ENCODE measurements at places on chromosomes 16 and 17.
A peak's percentile ranks its signal among the peaks of the same experiment; 100 is the strongest.

DNA sequence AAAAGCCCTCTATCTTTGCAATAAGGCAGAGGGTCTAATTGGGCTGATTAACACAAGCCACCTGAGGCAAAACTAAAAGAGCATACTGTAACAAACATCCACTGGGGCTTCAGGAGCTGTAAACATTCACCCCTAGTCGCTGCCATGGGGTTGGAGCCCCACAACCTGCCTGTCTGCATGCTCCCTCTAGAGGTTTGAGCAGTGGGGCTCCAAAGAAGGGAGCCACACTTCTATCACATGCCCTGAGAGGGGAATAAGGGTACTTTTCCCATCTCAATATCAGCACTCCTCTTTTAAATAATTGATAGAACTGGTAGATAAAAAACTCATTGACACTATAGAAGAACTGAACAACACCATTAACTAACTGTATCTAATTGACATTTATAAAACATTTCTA, 130.1 kb upstream of the COX10 start:
- no peak overlapping the region for H3K27ac ChIP-seq
- H3K4me3 ChIP-seq, result no peak overlapping the region
- H3K36me3 ChIP-seq, result no peaks in the 10 kb centered on the region
- no peaks in the 10 kb centered on the region for H3K4me1 ChIP-seq
- H3K27me3 ChIP-seq, result no peaks in the 10 kb centered on the region
- no peak for DNase-seq

GRCh38 chr17:1744551-1745512, 2.2 kb downstream of the SERPINF2 start:
- H3K4me1 ChIP-seq, result no peaks in the 10 kb centered on the region
- no peaks in the 10 kb centered on the region for H3K27me3 ChIP-seq
- DNase-seq, result no peak
- H3K36me3 ChIP-seq, result no peaks in the 10 kb centered on the region

DNA sequence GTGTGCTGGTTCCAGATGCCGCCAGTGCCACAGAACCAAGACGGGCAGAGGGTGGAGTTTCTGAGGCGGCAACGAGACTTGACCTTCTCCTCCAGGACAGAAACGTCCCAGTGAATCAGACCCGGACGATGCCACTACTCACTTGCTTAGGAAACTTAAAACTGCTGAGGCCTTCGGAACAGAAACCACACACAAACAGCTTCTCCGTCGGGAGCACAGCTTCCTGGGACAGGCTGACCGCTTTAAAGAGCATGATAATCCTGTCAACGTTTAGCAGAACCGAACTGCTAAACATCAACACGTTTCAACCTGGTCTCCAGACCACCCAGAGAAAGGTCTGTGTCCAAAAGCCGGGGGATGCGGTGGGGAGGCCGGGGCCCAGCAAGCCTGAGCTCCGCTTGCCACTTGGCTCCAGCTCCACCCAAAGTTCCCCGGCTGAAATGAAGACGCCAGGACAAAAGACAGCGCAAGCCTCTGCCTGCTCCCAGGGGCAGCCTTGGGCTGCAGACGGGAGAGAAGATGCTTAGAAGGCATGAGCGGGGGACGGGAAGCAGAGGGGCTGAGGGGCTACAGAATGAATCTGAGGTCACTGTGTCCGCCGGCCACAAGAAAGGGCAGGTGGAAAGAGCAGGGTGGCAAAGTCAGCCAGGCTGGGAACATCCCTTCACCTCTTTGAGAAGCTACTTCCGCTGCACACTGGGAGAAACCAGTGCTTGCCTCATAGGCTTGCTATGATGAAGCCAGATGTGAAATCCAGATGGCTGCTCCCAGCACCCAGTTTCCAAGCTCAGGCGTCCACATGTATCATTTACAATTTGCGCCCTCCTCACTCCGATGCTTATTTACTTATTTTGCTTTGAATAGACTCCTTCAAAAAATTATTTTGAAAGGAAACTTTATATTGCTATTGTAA, 69.0 kb downstream of the MRM3 start:
- H3K4me1 ChIP-seq, result peaks cover 13% of the 10 kb centered on the region
- no peak overlapping the region for H3K27ac ChIP-seq
- no peaks in the 10 kb centered on the region for H3K27me3 ChIP-seq

- H3K27ac ChIP-seq, result no peak within 1 kb of the TSS
- peaks cover 54% of the 10 kb centered on the region for H3K36me3 ChIP-seq
- H3K4me1 ChIP-seq, result peaks cover 8% of the 10 kb centered on the region
- peak; percentile 31 for DNase-seq
These were observed at the start of gene NPB for GRCh38 chr17:81902023-81902652. Gene NPB, plus strand, starts transcription at chr17:81902238. Its CDS starts 40 bp downstream, at chr17:81902278.

- no peaks in the 10 kb centered on the region for H3K36me3 ChIP-seq
- H3K27me3 ChIP-seq, result no peaks in the 10 kb centered on the region
- no peak overlapping the region for H3K27ac ChIP-seq
- no peak overlapping the region for H3K4me3 ChIP-seq
- no peaks in the 10 kb centered on the region for H3K4me1 ChIP-seq
- DNase-seq, result no peak
These were observed 96.2 kb downstream of the PRKCA start for GRCh38 chr17:66398617-66399016.

DNA sequence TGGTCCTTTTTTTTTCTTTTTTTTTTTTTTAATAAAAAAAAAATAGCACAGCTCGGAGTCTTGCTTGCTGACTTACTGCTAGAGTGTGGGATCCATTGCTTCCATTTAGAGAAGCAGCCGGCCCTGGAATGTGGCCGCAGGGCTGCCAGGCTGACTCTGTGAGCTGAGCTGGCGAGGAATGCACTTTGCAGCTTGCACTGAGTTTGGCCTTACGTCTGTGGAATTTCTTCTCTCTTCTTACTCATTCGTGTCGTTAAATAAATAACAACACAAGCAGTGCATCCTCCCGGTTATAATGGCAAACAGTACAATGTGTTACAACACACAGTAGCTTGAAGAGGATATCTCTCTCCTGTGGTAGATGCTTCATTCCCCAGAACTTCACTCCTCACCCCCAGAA, 69.2 kb downstream of the PRKCB start:
- DNase-seq, result peak; percentile 95
- no peaks in the 10 kb centered on the region for H3K36me3 ChIP-seq
- H3K4me1 ChIP-seq, result peaks cover 19% of the 10 kb centered on the region
- H3K27ac ChIP-seq, result peak overlapping the region; percentile 78
- no peak overlapping the region for H3K4me3 ChIP-seq
- H3K27me3 ChIP-seq, result no peaks in the 10 kb centered on the region

DNA sequence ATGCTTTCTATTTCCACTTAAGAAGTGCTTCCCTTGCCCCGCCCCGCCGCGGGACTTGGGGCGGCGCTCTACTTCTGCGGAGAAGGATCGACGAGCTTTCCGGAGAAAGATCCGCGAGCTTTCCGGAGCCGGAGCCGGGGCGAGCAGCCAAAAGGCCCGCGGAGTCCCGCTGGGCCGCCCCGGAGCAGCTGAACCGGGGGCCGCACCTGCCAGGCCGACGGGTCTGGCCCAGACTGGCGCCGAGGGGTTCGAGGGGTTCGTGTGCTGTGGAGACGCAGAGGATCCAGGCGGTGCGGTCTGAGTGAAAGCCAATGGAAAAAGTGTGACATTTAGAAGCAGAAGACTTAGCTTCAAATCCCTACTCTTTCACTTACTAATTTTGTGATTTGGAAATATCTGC, 50.8 kb downstream of the TBC1D26 start:
- H3K27me3 ChIP-seq, result no peaks in the 10 kb centered on the region
- H3K4me3 ChIP-seq, result no peak overlapping the region
- no peak for DNase-seq
- no peaks in the 10 kb centered on the region for H3K36me3 ChIP-seq

DNA sequence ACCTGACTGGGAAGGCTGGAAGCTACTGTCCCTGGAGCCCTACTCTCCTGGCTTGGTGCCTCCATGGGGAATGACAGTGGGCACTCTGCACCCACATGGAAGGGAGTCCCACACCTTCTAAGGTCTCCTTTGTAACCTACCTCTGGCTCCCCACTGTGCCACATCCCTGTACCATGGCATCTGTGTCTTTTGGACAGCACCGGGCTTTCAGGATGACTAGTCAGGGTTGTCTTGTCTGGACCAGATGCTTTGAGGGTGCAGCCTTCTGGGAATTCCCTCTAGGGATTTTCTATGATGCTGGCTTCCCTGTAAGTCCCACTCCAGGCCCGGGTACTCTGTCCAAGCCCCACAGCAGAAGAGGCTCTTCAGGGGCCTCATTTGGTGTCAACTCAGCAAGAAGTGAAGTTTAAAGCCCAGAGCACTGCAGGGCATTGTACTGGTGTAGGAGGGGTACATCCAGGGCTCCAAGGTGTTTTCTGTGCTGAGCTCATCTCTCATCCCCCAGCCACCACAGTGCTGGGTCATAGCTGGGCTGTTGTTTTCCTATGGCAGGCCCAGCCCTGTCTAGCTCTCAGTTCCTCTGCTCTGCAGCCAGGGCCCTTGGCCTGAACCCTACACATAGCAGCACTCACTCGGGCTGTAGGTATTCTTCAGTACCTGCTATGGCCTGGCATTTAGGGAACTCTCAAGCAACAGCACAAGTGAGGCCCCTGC, 255.3 kb downstream of the CPPED1 start:
- H3K27ac ChIP-seq, result no peak overlapping the region
- H3K4me3 ChIP-seq, result no peak overlapping the region
- H3K27me3 ChIP-seq, result no peaks in the 10 kb centered on the region
- peaks cover 6% of the 10 kb centered on the region for H3K4me1 ChIP-seq
- H3K36me3 ChIP-seq, result no peaks in the 10 kb centered on the region

GRCh38 chr16:15427648-15428239, 6.6 kb upstream of the BMERB1 start:
- peak; percentile 86 for DNase-seq
- H3K4me3 ChIP-seq, result no peak overlapping the region
- no peaks in the 10 kb centered on the region for H3K27me3 ChIP-seq
- H3K4me1 ChIP-seq, result no peaks in the 10 kb centered on the region

- H3K4me3 ChIP-seq, result no peak within 1 kb of the TSS
- H3K27ac ChIP-seq, result no peak within 1 kb of the TSS
- DNase-seq, result no peak
- H3K27me3 ChIP-seq, result no peaks in the 10 kb centered on the region
These were observed at the start of gene ST6GALNAC1 for GRCh38 chr17:76643553-76644148. Gene ST6GALNAC1, minus strand, starts transcription at chr17:76643757. Its CDS starts 119 bp downstream, at chr17:76643638.

GRCh38 chr17:76688165-76688622, 22.6 kb downstream of the MXRA7 start:
- H3K27me3 ChIP-seq, result no peaks in the 10 kb centered on the region
- H3K4me1 ChIP-seq, result peaks cover 5% of the 10 kb centered on the region
- DNase-seq, result no peak
- H3K27ac ChIP-seq, result no peak overlapping the region

- no peaks in the 10 kb centered on the region for H3K36me3 ChIP-seq
- H3K27me3 ChIP-seq, result no peaks in the 10 kb centered on the region
- H3K4me1 ChIP-seq, result no peaks in the 10 kb centered on the region
- H3K4me3 ChIP-seq, result no peak overlapping the region
- H3K27ac ChIP-seq, result no peak overlapping the region
- DNase-seq, result no peak
These were observed 176.7 kb downstream of the C16orf95 start for GRCh38 chr16:87140211-87141200.

DNA sequence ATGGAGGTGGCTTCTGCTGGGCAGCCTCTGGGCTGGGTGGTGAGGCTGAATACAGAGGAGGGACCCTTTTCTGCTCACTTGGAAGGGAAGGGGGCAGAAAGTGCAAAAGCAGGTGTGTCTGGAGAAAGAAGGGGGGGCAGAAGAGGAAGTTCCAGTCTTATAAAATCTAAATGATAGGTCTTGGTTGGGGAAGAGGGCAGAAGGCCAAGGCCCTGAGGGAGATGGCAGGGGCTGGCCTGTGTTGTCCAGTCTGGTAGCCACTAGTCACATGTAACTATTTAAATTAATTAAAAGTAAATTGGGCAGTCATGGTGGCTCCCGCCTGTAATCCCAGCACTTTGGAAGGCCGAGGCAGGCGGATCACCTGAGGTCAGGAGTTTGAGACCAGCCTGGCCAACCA, 2.5 kb upstream of the CAMKK1 start:
- peaks cover 16% of the 10 kb centered on the region for H3K27me3 ChIP-seq
- no peak overlapping the region for H3K27ac ChIP-seq
- H3K4me1 ChIP-seq, result peaks cover 14% of the 10 kb centered on the region
- H3K36me3 ChIP-seq, result no peaks in the 10 kb centered on the region
- no peak for DNase-seq

DNA sequence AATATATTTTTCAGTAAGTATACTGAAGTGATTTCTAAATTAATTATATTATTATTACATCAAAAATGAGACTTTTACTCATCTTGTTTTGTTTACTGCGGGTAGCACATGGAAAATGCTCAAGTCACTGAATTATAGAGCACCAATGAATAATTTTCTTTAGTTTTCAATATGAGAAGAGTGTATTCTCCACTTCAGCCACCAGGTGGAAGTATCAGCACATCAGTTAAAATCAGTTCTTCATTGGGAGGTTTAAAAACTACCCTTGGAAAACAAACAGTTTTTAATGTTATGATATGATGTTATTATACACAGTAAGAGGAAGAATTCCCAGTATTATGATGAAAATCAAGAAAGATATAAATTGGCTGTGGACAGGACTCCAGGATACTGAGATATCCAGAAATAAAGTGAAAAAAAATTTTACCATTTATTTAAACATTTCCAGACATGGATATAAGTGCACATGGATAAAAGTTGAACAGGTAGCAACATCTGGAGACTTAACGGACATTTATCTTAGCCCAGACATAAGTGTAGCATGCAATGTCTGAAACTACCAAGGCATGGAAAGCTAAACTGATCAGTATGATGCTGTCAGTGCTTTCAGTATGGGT, 467.3 kb downstream of the KCNJ2 start:
- DNase-seq, result peak; percentile 78
- H3K4me1 ChIP-seq, result no peaks in the 10 kb centered on the region
